GM12878 (cell line): ENCODE measurements at places on chromosomes 2 and 18. TPM values are rescaled to one million over a fixed set of nuclear protein-coding genes. Genes with fewer than 3 reads are reported as not detected.

The ALPG gene
- not detected in 2 replicates for total RNA-seq

- no peaks in the 10 kb centered on the region for H3K27me3 ChIP-seq
- H3K27ac ChIP-seq = no peak overlapping the region
- H3K36me3 ChIP-seq = no peaks in the 10 kb centered on the region
- peak; percentile 3 for DNase-seq
Measured at GRCh38 chr2:156192468-156192867, 140.1 kb downstream of the NR4A2 start.

The CFAP65 gene
- total RNA-seq = not detected in 2 replicates

DNA sequence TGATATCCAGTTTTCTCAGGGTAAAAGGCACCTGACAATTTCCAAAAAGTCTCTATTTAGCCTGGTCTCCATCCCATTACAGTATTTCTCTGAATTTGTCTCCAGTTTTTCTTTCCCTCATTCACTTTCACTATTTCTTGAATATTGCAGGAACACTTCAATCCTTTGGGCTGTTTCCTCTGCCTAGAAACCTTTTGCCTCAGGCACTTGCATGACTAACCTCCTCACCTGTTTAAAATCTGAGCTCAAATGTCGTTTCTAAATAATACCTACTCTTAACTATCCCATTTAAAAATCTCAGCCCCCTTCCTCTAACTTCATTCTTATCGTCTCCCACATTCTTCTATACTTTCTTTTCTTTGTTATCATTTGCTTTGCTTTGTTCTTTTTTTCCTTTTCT, 9.0 kb downstream of the SCN2A start:
- DNase-seq = no peak
- H3K27ac ChIP-seq = no peak overlapping the region
- H3K4me3 ChIP-seq = no peak overlapping the region
- H3K36me3 ChIP-seq = no peaks in the 10 kb centered on the region
- no peaks in the 10 kb centered on the region for H3K27me3 ChIP-seq

The QPCT gene
- total RNA-seq = 0.15 and 0.16 TPM in 2 replicates

The ABCB11 gene
- not detected in 2 replicates for total RNA-seq

DNA sequence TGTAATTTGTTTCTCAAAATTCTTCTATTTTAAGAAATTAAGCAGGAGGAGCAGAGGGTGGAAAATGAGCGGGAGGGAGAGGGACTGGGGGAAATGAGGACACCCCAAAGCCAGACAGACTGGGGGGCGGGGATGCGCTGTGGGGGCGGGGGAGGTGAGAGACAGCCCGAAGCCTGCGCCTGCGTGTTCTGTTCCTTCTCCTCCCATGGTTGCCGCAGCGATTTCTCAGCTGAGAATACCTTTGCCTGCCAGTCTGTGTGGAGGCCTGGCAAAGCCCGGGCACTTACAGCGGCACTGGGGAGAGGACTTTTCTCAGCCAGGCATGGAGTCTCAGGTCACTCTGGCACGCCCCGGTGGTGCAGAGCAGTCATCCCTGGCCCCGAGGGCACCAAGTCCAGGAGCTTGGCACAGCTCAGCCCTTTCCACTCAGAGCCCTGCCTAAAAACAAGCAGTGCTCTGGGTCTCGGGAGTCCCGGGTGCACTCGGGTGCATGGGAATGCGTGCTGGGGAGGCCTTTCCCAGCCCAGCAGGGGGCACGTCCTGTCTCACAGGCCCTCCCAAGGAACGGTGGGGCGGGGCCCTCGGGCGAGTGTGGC, 289.3 kb upstream of the HS6ST1 start:
- DNase-seq = no peak
- H3K36me3 ChIP-seq = no peaks in the 10 kb centered on the region
- H3K4me1 ChIP-seq = no peaks in the 10 kb centered on the region
- no peak overlapping the region for H3K4me3 ChIP-seq
- no peak overlapping the region for H3K27ac ChIP-seq

DNA sequence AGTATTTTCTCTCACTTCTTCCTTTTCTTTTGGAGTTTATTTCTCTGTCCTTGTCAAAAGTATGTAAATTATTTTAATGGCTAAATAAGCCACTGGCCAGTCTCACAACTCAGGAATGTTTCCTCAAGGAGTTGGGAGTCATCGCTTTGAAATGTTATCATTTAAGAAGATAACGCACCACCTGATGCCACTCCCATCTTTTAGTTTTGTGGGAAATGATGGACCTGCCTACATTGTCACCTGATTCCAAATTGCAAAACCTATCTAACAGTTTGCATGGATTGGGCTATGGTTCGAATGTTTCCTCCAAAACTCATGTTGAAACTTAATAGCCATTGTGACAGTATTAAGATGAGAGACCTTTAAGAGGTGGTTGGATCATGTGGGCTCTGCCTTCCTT, 32.4 kb upstream of the PPM1B start:
- H3K27ac ChIP-seq = no peak overlapping the region
- no peaks in the 10 kb centered on the region for H3K4me1 ChIP-seq
- no peak for DNase-seq
- H3K4me3 ChIP-seq = no peak overlapping the region
- H3K36me3 ChIP-seq = no peaks in the 10 kb centered on the region
- H3K27me3 ChIP-seq = no peaks in the 10 kb centered on the region

The DNAJC5G gene
- total RNA-seq = not detected in 2 replicates
